ENCODE measurements at places on chromosomes 3 and 15.

DNA sequence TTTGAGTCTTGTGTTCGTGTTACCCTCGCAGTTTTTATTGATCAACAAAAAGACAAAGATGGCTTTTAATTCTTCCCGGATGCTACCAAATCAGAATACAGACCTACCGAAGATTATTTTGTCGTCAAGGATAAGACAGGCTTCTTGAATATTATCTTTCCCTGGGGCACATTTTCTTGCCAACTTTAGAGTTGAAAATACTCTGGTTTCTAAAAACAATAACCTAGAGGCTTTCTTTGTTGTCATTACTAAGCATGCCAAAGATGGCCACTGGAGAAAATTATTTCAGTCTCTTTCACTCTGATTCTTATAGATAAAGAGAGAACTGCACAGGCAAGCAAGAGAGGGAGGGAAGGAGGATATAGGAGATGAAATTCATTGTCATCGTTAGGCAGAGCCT lies 33.9 kb downstream of the OXNAD1 start:
- no peak for DNase-seq

DNA sequence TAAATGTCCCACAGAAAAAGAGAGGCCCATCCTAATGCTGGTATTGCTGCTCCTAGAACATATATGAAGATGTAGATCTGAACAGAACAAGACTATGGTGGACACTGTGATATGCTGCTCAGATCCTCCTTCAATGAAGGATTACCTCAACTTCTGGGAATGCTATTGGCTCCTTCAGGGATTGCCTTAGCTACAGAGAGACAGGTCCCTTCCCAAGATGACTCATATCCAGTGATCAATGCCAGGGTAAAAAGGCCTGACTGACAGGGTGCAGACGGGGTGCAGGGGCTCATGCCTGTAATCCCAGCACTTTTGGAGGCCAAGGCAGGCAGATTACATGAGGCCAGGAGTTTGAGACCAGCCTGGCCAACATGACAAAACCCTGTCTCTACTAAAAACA lies 20.5 kb upstream of the STAG1 start:
- DNase-seq = no peak

DNA sequence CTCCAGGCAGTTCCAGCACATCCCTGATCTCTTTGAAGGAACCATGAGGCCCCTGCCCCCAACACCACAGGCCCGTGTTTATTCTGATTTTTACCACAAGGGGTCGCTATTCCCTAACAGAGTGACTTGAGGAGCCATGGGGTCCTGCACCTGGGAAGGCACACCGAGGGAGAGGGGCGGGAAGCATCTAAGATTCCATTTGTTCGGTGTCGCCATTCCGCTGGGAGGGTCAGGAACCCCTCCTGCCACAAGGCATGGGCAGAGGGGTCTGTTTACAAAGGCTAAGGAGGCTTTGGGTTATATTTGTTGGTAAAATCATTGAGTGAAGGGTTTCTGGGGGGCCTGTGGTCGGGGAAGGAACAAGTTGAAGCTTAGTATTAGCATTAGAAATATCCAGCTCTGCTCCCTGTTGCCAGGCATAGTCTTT lies 77.1 kb downstream of the WDR76 start:
- peak; percentile 65 for DNase-seq

DNA sequence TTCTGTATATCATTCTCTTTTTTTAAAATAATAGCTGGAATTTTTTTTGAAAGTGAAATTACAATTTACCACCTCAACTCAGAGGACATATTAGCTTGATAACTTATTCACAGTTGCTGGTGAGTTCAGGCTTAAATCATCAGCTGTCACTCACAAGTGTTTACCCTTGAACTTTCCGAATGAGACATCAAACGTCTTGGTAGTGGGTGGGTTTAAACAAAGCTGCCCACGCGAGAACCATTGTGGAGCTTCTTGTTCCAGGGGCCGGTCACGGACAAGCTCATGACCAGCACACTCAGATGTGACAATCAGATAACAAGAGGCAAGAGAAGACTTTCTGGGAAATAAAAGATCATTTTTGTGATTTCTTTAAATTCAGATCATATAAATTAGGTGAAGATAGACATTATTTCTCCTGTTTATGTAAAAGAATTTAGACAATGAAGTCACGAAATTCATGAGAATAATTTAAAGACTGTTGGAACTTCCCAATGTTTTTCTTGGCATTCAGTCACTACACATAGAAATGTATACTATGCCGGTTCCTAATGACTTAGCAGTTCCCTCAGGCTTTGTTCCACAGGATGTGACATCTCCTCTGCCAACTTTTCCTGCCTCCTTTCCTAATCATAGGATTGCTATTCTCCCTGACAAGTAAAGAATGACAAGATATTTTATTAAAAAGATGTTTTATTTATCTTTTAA lies 29.3 kb downstream of the BTD start:
- peak; percentile 30 for DNase-seq

DNA sequence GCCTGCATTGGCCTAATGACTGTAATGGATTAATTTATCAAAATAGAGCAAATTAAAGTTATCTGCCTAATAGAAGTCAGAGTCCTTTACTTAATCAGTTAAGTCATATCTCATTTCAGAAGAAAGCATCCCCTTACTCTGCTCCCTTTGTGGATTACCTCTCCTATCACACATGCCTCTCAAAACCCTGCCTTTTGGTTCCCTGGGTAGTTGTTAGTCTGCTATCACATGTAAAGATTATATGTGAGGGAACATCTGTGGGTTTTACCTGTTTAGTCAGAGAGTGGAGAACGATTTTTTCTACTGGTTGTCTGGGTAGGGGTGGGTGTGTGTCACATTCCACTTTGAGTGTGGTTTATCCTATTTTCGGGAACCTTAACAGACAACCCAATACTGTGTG lies 16.4 kb downstream of the UBE2E2 start:
- no peak for DNase-seq

DNA sequence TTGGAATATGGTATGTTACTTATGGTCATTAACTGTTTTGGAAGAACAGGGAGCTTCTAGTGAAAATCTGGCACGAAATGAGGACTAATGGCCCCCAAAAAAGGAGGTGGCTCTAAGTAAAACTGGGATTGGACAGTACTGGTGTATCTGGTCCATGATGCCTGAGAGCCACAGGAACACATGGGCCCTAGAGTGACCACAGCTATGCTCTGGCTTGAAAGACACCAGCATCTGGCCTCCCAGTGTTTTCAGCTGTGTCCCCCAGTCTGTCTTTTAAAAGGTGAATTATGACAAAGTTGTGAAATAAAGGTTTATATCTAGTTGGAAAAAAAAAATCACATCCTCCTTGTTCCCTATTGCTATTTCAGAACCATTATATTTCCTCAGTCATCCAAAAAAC lies 64.5 kb downstream of the GSK3B start:
- no peak for DNase-seq

GRCh38 chr15:29533647-29534046 lies 264.0 kb upstream of the NSMCE3 start:
- no peak for DNase-seq

DNA sequence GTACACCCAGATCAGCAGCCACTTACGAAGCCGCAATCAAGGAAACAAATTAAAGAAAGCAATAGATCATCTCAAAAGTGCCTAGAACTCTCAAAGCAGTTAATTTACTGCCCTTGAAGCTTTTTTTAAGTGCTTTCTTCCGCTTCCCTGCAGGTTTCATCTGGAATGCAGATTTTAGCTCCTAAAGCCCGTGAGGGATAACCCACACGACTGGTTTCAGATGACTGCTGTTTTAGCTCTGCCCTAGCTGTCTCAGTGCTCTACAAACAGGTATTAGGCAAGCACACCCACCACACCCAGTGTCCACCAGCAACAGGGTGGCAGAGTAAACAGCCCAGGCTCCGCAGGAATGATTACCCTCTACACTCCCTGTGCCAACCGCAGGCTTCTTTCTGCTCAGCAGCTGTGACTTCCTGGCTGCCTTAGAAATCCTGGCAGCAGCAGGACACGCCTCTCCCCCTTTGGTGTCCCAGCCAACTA lies 126.0 kb downstream of the FMN1 start:
- DNase-seq = no peak

- DNase-seq = no peak
These were observed 349.4 kb downstream of the CNTN6 start for GRCh38 chr3:1442271-1442670.

DNA sequence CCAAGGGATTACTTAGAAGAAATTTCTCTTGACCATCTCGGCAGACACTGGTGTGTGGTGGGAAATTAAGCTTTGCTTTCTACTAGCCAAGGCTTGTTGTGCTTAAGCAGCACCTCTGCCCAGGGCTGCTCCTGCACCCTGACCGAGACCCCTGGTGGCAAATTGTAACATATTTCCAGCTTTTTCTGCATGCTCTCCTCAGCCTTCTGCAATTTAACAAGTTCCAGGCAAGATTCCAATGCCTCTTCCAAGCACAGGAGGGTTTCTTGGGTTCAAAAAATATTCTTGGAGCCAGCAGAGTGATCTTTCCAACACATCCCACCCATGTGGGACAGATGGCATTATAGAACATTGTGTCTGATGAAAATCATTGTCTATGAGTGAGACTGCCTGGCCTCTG lies 210.5 kb downstream of the CLSTN2 start:
- no peak for DNase-seq

DNA sequence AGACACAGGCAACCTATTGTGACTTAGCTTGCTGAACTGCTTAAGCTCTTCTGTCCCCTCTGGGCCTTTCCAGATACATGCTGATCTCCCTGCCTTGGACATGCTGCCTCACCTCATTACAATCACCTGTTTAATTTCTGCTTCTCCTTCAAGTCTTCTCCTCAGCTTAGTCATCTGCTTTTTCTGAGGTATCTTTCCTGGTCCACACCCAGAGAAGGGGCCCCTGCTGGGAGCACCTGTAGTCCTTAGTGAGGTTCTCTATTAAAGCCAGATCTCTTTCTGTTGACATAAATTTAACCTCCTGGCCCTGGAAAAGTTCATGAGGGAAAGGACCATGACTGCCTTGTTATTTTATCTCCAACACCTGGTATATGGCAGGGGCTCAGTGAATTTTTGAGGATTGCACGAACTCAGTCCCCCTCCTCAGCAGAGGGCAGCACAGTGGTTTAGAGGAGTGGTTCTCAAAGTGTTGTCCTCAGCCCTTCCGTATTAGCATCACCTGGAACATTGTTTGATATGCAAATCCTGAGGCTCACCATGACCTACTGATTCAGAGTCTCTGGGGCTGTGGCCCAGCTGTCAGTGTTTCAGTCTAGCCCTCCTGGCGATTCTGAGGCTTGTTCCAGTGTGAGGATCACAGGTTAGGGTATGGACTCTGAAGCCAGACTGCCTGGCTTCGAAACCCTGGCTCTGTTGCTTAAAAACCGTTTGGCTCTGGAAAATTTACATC lies 12.7 kb downstream of the COL6A6 start:
- DNase-seq = no peak

DNA sequence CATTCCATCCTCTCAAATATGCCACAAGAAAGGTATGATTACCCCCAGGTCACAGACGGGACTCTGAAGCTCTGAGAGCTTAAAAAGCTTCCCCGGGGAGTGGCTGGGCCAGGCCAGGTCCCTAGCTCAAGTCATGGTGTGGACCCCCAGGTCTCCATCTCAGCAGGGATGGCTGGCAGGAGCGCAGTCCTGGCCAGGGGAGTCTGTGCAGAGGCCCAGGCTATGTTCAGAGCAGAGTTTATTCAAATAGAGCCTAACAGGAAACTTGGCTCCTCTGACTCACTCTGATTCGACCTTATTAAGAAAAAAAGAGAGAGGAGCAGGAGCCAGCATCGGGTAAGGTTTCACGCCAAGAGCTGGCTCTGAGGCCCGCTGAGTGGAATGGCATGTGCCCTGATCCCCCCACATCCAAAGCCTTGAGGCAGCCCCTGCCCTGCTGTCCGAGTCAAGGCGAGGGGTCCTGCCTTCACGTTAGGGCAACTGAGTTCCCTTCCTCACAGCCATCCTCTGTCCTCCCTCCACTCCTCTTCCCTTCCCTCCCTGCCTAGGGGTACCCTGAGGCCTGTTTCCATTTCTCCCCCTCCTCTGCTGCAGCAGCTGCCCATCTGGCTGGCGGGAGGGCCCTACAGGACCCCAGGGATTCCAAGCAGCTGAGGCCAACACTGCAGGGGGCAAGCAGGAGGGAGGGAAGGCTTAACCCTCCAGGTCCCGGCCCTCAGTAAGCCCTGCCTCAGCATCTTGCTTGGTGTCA lies 1.9 kb upstream of the LOXL1 start:
- peak; percentile 40 for DNase-seq

DNA sequence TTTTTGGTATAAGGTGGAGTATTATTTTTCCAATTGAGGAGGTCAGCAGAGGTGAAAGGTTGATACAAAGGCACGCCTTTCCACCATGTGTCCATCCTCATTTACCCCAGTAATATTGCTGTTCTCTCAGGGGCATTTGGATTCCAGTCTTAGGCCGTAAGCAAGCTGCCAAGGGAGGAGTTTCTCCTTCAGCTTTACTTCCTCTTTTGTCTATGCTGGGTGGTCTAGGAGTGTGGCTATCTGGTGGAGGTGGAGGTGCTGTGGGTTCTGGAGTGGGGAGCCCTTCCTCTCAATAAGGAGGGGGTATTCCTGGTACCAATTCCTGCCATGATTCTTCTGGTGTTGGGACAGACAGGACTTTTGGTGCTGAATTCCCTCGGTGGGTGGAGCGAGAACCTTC lies 340.6 kb downstream of the KCNH8 start:
- DNase-seq = no peak

- DNase-seq = no peak
These were observed 503.0 kb downstream of the NTRK3 start for GRCh38 chr15:87753539-87753938.

GRCh38 chr3:151895478-151896241 lies 22.2 kb downstream of the SUCNR1 start:
- no peak for DNase-seq

DNA sequence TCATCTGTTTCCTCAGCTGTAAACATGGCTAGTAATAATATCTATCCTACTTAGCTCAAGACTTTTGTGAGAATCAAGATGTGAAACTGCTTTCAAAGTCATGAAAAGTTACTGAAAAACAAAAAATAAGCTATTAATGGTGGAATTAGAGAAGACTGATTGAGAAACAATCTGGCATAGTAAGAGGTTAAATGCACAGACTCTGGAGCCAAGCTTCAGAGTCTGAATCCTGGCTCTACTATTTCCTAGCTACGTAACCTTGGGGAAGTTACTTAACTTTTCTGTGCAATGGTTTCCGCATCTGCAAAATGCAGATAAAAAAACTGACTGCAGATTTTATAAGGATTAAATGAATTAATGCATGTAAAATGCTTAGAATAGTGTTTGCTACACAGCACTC lies 28.8 kb downstream of the LRRFIP2 start:
- no peak for DNase-seq

GRCh38 chr15:62848632-62849050 lies 193.9 kb upstream of the TPM1 start:
- no peak for DNase-seq

DNA sequence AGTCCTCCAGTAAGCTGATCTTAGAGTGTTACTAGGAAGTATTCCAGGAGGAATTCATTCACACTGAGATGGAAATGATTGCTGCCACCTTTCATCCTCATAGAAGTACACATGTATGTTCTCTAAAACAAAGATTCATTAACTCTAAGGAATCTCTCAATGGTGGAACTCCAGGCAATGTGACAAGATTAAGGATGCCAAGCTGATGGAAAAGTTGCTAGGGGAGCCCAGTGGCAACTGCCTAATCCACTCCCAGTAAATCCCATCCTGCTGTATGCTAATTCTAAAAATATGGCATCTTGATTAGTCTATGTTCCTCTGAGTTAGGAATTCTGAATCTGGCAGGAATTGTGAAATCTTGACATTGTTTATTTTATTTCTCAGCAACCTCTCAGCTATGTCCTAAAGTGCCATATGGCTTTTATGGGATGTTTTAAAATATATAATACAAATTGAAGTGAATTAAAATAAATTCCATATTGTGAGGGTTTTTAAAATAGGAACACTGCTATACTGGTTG lies 210.0 kb upstream of the TRIM42 start:
- no peak for DNase-seq
